ENCODE measurements at places on chromosomes 1 and 21.

DNA sequence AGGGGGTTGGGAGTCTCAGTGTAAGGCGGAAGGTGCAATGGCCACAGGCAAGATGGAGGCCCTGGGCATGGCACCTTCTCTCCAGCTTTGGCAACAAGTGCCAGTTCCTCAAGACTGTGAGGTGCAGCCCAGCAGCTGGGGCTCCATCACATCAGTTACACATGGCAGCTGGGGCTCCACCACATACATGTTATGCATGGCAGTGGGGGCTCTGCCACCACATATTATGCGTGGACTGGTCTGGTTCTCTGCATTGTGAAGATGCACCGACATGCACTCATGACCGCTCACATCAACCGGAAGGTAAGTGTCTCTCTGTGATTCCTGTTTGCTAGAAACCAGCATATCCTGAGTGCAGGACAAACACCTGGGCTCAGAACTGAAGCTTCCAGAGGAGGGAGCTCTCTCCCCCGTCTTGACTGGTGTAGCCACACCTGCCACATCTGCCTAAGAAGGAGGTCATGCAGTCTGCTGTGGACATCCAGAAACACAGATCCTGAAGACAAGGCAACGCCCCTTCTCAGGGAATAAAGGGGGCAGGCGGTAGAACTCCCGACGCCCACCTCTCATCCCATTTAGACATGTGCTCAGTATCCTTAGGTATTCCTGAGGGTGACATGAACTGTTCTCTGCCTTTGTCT is 104.1 kb upstream of the TMPRSS2 start:
- no peak for DNase-seq

- no peak for DNase-seq
Measured at GRCh38 chr21:46550116-46550941, 54.6 kb downstream of the S100B start.

GRCh38 chr1:205993068-205993467 is 10.1 kb downstream of the RAB7B start:
- DNase-seq, result no peak

GRCh38 chr1:244350027-244350426 is 101.7 kb downstream of the ADSS2 start:
- no peak for DNase-seq

- no peak for DNase-seq
Measured at GRCh38 chr21:44984428-44984791, 44.6 kb downstream of the SLX9 start.

GRCh38 chr1:162157469-162157868 is 88.0 kb downstream of the NOS1AP start:
- no peak for DNase-seq

GRCh38 chr21:25964015-25964414 is 206.6 kb downstream of the APP start:
- no peak for DNase-seq

- no peak for DNase-seq
Measured at GRCh38 chr1:109887884-109888283, 22.8 kb upstream of the CSF1 start.
